ENCODE measurements at places on chromosomes 6 and 20. TPM values are rescaled to one million over a fixed set of nuclear protein-coding genes. Genes with fewer than 3 reads are reported as not detected.
A peak's percentile ranks its signal among the peaks of the same experiment; 100 is the strongest.

GRCh38 chr6:149186873-149187272 is 130.6 kb upstream of the TAB2 start:
- DNase-seq: no peak

GRCh38 chr20:61679473-61679872 is 386.2 kb downstream of the TAF4 start:
- DNase-seq: no peak

Gene DEFB113
- polyA plus RNA-seq: not detected

GRCh38 chr6:33923857-33924514 is 120.2 kb upstream of the MLN start:
- DNase-seq: no peak

- no peak for DNase-seq
Observed at GRCh38 chr20:4605166-4605565, 116.5 kb upstream of the PRND start.

GRCh38 chr20:16014436-16014835 is 558.8 kb downstream of the KIF16B start:
- DNase-seq: no peak

DNA sequence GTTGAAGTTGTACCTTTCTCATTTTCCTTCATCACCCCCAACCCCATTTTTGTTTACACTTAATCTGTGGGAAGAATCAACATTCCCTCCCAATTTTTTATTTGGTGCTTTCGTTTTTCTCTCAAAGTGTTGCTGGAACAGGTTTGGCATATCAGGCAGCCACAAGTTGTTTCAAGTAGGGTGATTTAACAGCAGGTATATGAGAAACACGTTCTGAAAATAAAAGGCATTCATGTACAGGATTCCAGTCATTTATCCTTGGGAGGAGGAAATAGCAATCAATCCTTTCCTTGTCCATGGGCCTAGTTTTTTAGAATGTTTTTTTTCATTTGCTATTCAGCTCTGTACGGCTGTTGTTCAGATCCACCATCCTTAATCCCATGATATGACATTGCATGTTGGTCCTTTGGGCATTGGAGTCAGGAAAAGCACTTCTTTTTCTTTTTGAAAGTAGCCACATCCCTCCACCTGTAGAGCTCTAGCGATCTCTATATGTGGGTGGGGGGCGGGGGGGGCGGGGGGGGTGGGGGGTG is 120.2 kb downstream of the JARID2 start:
- DNase-seq: no peak

Gene BFSP1
- 3.1 TPM for polyA plus RNA-seq

DNA sequence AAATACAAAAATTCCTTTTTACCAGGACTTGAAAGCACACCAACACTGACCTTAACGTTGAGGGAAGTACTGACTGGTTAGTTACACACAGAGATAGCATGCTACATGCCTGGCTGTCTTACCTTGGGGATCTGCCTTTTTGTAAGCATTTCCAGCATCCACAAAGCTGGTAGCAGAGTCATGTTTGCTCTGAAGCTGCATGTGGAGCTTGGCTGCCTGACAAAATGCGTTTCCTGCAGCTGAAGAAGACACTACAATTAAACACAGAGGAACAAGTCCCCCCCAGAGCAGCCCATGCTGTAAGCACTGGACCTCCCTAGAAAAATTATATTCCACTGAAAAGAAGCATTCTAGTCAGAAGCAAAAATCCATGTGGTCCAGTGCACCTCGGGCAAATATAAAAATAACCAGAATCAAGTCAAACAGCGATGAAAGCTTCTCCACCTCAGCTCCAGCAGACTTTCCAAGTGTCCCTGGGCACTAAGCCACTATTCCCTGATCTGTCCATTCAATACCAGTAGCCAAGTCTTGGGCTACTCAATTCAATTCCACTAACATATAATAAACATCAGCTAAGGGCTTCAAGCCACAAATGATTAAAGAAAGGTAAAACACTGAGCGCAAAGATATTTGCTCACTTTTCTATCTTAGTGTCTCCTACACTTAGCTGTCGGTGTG is 24.2 kb downstream of the NAPB start:
- DNase-seq: no peak

GRCh38 chr6:164247106-164247505 is 832.6 kb downstream of the QKI start:
- no peak for DNase-seq

Gene DTD1
- polyA plus RNA-seq: 25.8 TPM

Gene CNR1
- polyA plus RNA-seq: 1.2 TPM

Gene PPIL6
- 4.8 TPM for polyA plus RNA-seq

DNA sequence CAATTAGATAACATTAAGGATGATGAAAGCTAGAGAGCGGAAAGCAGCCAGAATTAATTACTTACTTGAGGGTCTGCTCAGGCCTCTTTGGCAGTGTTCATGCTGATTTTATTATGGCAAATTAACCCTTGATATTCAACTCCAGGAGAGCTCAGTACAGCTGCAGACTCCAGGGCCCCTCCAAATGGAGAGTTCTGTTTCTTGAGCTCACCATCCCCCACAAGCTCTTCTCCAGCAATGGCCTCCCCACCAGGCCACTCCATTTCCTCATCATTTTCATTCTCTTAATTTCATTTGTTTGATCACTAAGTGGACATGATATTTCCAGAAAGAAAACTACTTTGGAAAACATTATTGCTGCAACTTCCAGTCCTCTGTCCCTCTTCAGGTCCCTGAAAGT is 513.3 kb upstream of the NOX3 start:
- no peak for DNase-seq

GRCh38 chr6:154830771-154831170 is 97.6 kb downstream of the SCAF8 start:
- no peak for DNase-seq

Gene ATAT1
- polyA plus RNA-seq: 40.9 TPM

Gene VSX1
- polyA plus RNA-seq: not detected

DNA sequence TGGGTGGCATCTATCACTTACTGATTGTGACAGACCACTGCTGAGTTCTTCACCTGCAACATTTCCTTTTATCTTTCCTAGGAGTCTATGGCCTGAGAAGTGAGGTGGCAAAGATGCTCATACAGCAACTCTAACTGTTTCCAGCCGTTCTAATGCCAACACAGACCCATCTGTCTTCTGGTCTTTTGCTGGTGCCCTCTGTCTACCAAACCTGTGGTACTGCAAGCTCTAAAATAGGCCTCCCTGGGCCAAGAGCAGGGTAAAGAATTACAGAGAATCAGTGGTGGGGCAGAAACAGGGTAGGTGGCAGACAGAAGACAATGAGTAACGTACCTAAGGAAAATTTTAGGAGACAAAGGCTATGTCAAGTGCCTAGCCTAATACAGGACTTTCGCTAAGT is 611.0 kb upstream of the FLRT3 start:
- no peak for DNase-seq

DNA sequence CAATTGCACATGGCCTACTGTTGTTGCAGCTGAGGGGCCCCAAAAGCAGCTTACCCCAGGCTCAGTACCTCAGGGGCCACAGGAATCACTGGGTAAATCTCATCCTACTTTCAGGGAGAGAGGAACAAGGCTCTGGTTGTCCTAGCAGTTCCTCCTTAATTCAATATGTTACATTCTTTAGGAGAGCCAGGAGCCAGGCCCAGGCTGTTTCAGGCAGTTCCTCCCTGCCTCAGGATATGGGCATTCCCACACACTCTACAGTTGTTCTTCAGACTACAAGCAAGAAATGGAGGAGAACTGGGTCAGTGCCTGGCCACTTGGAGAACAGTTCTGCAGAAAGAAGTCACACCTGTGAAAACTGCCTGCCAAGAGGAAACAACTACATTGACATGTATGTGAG is 9.6 kb upstream of the BTN3A2 start:
- no peak for DNase-seq

Gene TXLNB
- polyA plus RNA-seq: 2.3 TPM

GRCh38 chr6:138991206-138991605 is 3.2 kb upstream of the REPS1 start:
- DNase-seq: no peak

- peak; percentile 42 for DNase-seq
Observed at GRCh38 chr6:139323511-139324300, 31.9 kb upstream of the TXLNB start.

DNA sequence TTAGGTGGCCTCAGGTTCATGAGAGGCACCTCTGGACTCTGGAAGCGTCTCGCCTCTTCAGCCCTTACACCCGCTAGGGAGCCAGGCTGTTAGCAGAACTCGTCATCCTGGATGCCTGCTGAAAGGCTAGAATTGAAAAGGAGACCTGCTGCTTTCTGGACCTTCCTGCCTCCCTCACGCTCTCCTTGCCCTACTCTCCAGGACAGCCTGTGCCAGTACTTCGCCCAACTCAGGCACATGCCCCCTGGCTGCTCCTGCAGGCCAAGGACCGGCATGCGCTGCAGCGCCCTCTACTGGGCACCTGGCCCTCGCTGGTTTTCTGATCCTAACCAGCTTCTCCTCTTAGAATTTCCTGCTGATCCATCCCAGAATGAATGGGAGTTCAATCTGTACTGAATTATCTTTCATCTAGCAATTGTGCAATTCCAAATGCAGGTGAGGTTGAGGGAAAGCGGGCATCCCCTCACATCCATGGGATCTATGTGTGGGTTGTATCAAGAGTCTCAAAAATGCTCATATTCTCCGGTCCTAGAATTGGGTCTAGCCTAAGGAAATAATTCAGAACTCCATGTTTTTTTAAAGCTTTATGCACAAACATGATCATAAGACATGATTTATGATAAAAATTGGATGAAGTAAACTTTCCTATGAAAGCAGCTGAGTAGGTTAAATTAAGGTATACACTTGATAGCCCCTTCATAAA is 78.0 kb downstream of the PTPN1 start:
- no peak for DNase-seq

All from left renal pelvis (tissue), 4 donors.